ENCODE measurements at places on chromosomes 5 and 9.
A peak's percentile ranks its signal among the peaks of the same experiment; 100 is the strongest.

DNA sequence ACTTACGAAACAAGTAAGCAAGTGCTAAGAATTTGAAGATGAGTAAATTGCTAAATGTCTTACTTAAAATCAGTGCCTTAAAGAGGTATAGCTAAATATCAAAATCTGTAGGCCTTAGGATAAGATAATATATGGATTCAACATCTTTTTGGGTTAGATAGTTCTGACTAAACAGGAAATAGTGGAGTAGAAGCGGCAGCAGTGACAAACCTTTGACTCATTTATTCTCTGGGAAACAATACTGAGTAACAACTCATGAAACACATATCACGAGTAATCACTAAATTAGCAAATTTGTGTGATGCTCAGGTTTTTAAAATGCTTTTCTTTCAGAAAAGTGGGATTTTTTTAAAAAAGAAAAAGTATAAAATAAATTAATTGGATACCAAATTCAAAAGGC lies 762.1 kb upstream of the TYRP1 start:
- DNase-seq = no peak

DNA sequence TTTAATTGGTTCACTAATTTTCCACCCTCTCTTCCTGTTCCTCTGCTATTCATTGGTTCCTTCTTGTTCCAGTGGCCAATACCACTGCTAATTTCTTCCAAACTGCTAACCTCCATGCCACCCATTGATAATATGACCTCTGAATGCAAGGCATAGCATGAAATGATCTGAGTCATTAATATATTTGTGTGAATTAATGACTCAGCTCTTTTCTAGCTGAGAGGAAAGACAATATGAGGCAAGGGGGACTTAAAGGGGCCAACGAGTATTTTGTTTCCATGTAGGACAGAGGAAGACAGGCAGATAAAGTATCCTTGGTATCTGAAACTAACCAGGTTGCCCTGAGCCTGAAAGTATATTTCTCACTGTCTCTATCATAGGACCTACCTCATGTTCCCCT lies 154.3 kb upstream of the BRINP1 start:
- no peak for DNase-seq

GRCh38 chr5:67971223-67971830 lies 244.2 kb upstream of the PIK3R1 start:
- no peak for DNase-seq

- no peak for DNase-seq
Measured at GRCh38 chr9:129875181-129875611, 39.9 kb downstream of the USP20 start.

- DNase-seq = no peak
Measured at GRCh38 chr5:130541617-130542221, 623.3 kb downstream of the HINT1 start.

GRCh38 chr5:113902917-113903660 lies 389.6 kb downstream of the YTHDC2 start:
- DNase-seq = no peak

DNA sequence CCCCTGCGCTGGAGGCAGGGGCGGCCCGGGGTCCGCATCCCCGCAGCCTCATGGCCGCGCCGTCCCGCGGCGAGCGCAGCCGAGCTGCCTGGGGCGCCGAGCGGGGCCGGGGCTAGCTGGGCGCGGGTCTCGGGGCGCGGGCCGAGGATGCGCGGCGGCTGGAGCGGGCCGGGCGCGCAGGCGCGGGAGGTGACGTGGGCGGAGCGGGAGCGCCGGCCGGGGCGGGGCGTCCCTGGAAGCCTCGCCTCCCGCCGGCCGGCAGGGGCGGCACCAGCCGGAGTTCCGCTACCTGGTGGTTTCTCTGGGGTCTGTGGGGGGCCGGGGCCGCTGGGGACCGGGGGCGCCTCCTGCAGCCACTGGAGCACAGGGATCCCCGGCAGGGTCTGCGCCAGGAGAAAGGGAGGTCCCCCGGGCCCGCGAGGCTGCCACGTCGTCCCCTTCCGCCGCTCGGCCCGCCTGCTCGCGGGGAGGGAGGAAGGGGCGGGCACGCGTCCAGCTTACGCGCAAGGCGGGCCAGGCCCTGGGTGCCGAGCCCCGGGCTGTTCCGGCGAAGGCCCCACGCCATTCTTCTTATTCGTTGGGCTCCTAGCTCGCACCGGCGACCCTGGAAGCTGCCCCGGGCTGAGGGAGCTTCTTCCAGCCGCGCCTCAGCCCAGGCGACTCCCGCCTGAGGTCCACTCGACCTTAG lies at the start of gene LPCAT1:
TSS of gene LPCAT1 (minus strand) at position 168 of the 688 bp plus-strand sequence. CDS start at position 52, 116 bp downstream.
- DNase-seq = peak; percentile 88

DNA sequence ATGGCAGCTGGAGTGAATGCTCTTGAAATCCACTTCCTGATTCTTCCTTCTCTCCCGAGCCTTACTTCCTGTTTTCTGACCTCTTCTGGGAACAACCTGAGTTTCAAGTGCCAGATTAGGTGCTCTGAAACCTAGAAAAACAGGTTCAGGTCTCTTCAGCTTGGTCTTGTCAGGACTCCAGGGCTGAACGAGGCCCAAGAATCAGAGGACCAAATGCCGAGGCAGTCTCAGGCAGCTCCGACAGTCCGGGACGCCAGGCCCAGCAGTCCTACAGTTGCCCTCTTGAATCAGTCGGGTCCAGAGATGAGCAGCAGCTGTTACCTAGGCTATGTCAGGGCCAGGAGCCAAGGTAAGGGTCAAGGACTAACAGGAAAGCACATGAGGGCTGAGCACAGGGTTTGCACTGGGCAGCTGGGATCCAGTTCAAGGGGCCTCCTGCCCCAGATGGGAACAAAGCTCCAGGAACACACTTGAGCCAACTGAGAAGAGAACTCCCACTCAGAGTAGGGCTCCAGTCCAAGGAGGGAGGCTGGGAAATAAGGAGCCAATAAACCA lies 38.3 kb upstream of the ADRA1B start:
- DNase-seq = no peak

GRCh38 chr5:19739671-19740070 lies 248.3 kb downstream of the CDH18 start:
- DNase-seq = no peak

DNA sequence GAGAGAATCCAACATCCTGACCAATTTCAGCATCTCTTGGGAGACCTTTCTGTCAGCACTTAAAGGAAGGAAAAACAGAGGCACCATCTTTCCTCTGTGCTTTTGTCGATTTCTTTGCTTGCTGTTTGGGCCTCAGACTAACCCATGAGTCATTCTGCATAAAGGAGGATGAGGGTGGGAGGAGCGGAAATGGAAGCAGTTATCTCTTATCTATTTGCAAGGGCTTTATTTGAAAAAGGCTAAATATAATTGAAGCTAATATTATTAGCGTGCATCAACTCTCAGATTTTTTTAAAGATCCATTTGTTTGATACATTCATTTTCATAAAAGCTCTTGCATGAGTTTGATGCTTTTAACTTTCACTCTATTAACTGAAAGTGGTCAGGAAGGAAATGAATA lies 72.9 kb downstream of the ZNF622 start:
- DNase-seq = no peak

- no peak for DNase-seq
Measured at GRCh38 chr5:157236423-157236822, 29.5 kb upstream of the CYFIP2 start.

GRCh38 chr9:93908591-93909241 lies 46.4 kb downstream of the BARX1 start:
- no peak for DNase-seq

DNA sequence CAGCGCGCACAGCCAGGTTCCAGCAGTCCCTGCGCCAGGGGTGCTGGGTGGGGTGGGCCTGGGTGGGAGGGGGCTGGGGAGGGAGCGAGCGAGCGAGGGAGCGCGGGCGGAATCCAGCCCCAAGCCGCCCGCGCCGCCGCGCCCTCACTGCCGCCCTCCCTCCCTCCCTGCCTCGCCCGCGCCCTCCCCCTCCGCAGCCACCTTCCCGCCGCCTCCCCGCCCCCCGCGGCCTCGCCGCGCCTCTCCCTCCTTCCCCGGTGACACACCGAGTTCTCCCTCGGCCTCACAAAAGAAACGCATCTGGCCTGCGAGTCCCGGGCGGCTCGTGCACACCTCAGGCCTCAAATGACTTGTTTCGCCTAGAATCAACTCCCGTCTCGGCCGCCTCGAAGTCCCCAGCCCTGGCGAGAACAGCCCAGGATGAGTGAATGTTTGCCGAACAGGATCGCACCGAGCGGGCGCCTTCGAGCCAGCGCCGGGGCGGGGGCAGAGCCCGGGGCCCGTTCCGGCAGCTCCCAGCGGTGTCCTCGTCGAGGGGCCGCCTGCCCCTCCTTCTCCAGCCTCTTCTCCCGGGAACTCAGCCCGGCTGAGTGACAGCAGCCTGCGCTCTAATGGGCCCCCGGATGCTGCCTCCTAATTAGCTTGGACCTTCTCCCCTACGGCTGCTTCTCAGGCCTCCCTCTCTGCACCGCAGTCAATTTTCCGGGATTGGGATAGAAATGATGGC lies 371 bp upstream of the PITX1 start:
- DNase-seq = no peak

DNA sequence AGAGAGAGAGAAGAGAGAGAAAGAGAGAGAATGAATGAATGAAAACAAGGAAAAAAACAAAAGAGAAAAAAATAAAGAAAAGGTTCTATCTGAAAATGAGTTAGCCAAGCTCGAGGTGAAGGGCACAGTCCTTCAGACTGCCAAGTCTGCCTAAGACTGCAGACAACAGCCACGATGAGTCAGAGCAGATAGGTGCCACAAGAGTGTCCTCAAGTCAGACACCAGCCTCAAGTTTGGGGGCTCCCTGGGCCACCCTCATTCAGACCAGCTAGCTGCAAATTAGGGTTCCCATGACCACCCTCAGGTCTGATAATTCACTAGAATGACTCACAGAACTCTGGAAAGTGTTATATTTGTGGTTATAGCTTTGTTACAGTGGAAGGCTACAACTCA lies 13.9 kb upstream of the HABP4 start:
- DNase-seq = no peak

GRCh38 chr9:35842795-35843194 lies 13.8 kb downstream of the TMEM8B start:
- no peak for DNase-seq

DNA sequence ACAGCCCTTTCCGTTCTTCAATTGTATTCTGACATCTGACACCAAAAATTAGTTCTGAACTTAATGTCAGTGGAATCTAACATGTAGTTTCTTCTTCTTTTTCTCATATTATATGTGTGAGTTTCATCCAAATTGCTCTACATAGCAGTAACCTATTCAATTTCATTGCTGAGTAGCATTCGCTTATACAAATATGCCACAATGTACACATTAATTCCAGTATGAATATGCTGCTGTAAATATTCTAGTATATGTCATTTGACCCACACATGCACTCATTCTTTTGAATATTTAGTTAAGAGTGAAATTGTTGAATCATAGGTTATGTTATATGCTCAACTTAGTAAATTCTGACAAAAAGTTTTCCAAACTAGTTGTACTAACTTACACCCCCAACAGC lies 550.9 kb downstream of the CHSY3 start:
- no peak for DNase-seq

GRCh38 chr9:81470864-81471263 lies 218.5 kb downstream of the TLE1 start:
- DNase-seq = no peak

GRCh38 chr9:16771356-16771755 lies 99.1 kb downstream of the BNC2 start:
- DNase-seq = no peak

GRCh38 chr5:31707329-31707728 lies 68.4 kb downstream of the PDZD2 start:
- no peak for DNase-seq

- DNase-seq = no peak
Measured at GRCh38 chr5:32473072-32473471, 28.5 kb upstream of the ZFR start.

GRCh38 chr5:757931-758697 lies 26.4 kb downstream of the ZDHHC11B start:
- peak; percentile 54 for DNase-seq

- no peak for DNase-seq
Measured at GRCh38 chr5:14579246-14579645, 2.3 kb upstream of the OTULINL start.

- DNase-seq = peak; percentile 5
Measured at GRCh38 chr5:14108170-14108996, 34.8 kb upstream of the TRIO start.

- no peak for DNase-seq
Measured at GRCh38 chr5:80072103-80073073, 37.2 kb downstream of the THBS4 start.

- DNase-seq = peak; percentile 30
Measured at GRCh38 chr9:137619240-137620047, 639 bp downstream of the EHMT1 start.

- DNase-seq = no peak
Measured at GRCh38 chr5:143880178-143880577, 68.2 kb downstream of the HMHB1 start.

DNA sequence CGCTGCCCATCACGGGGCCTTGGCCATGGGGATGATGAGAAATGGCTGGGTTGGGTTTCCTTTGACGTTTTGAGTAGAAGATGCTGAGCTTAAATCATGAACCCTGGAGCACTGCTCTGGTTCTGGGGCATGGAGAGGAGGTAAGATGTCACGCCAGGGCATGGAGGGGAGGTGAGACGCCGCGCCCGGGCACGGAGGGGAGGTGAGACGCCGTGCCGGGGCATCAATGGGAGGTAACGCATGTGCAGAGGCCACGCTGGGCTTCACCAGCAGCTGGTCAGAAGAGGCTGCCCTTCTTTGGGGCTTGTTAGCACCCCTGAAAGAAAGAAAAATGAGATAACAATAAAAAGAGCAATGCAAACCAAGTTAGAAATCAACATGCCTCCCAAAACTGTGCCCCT lies 322.5 kb upstream of the IRX4 start:
- no peak for DNase-seq
